Stimulated activated CD4-positive, alpha-beta T cell treated with anti-CD3 and anti-CD28 coated beads, Interleukin-4, amount 100 ng/mL, for 48 hours (primary cell): ENCODE measurements at places on chromosomes 7 and 10.
A peak's percentile ranks its signal among the peaks of the same experiment; 100 is the strongest.

DNA sequence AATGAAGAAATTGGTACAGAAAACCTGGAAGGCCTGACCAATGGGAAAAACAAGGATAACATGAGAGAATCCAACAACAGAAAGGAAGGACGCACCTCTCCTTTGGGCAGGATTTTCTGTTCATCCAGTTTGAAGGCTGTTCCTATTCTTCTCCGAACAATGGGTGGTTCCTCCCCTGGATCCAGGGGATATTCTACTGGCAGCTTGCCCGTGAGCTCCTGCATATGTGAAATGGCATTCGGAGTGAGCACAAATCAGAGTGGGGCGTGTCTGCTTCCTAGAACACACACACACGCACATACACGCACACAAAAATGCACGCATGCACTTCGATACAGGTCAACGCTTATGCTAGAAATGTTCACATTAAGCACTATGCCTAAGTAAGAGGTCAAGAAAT lies 83.5 kb downstream of the PRPF18 start:
- DNase-seq, result no peak

DNA sequence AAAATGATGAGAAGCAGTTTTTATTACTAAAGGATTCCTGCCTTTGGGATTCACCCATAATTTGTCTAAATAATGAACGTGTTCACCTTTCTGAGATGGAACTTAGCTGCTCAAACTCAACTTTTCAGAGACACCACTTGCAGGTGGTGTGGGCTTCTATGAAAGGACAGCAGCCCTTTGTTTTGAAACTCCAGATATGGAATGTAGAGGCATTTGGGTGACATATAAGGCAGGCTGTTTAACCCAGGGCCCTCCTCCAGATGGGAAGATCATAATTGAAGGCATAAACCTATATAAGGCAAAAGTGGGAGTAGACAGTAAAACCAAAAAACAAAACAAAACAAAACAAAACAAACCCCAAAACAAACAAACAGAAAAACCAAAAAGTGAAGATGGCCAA lies 11.9 kb upstream of the HUS1 start:
- no peak for DNase-seq

DNA sequence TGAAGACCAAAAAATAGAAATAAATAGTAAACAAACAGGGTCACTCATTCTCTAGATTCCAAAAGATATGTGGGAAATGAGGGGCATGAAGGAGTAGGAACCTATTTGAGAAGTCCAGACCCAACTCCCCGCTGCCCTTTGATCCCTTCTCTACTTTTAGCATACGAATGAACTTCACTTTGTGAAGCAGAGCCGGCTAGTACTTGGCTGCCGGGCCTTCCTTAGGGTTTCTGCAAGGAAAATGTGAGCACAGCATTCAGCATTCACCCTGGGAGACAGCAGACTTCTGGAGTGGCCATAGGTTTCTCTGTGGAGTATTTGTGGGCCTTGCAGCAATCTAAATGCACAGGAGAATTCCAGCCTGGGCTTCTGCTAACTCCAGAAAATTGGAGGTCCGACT lies 76.3 kb upstream of the PRKAR2B start:
- DNase-seq, result no peak

DNA sequence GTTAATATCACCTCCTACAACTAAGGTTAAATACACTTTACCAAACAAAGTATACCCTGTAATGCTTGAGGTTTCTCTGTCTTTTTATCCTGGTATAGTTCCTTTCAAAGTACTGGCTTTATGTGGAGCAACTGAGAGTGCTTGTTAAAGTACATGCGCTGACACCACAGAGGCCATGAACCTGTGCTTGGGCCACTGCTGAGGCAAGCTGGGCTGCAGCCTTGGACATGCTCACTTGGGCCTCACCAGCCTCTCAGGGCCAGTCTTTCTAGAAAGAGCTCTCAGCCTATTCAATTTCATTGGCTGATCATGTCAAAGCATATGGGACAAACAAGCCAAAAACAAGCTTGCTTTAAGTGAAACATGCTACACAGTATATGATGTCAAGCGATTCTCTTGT lies 126.1 kb upstream of the DNAJB12 start:
- DNase-seq, result no peak

- DNase-seq, result no peak
Measured at GRCh38 chr7:135320268-135320667, 86.6 kb downstream of the STRA8 start.

GRCh38 chr7:129947049-129947448 lies 5.7 kb downstream of the UBE2H start:
- no peak for DNase-seq

DNA sequence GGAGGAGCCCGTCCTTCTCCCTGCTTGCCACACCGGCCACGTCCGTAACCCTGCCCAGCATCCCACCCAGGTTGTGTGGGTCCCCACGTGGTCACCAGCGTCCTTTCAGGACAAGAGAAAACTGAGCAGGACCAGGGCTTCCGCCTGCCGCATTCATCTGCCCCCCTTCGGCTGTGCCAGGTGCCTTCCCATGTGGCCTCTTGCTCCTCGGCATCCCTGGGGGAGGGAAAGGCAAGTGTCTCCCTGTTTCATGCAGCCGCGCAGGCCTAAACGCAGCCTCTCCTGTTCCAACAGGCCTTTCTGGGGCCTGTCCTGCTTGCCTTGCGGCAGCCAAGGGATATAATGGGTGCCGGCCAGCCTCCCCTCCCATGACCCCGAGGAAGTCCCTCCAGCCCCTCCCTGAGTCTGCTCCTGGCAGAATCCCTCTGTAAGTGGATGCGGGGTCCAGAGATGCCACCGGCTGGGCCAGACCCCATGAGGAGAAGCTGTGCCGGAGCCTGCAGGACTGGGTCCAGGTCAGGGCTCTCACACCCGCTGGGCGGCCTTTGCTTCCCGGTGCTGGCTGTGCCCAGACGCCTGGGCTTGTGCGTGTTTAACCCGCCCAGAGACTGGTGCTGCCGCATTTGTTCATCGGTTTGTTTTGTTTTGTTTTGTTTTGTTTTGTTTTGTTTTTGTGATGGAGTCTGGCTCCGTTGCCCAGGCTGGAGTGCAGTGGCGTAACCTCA lies 23.1 kb downstream of the SHH start:
- no peak for DNase-seq

- no peak for DNase-seq
Measured at GRCh38 chr10:32237644-32238345, 109.2 kb downstream of the EPC1 start.

- DNase-seq, result peak; percentile 40
Measured at GRCh38 chr7:3092468-3092867, 48.8 kb upstream of the CARD11 start.

GRCh38 chr7:28018446-28018845 lies 162.1 kb downstream of the JAZF1 start:
- DNase-seq, result no peak
